Subcutaneous preadipocyte (primary cell): ENCODE measurements at places on chromosomes 6 and 20. TPM values are rescaled to one million over a fixed set of nuclear protein-coding genes. Genes with fewer than 3 reads are reported as not detected.

The CRIP3 gene
- 0.39 TPM in 1 of 2 replicates, not detected in the other for total RNA-seq

The FBXO5 gene
- total RNA-seq: 19.5 and 30.3 TPM in 2 replicates

The ACSS1 gene
- total RNA-seq: 2.6 and 3.1 TPM in 2 replicates

The MLIP gene
- total RNA-seq: not detected in 2 replicates

The MYLK4 gene
- 0.39 and 0.73 TPM in 2 replicates for total RNA-seq
